BE2C (cell line): ENCODE measurements at places on chromosomes 4 and X.
A peak's percentile ranks its signal among the peaks of the same experiment; 100 is the strongest.

- DNase-seq, result no peak
Measured at GRCh38 chr4:36761607-36762006, 480.2 kb downstream of the DTHD1 start.

GRCh38 chrX:34656842-34657725 is at the start of gene TMEM47:
Gene TMEM47, minus strand, starts transcription at chrX:34657285. Its CDS starts 256 bp downstream, at chrX:34657029.
- peak; percentile 73 for DNase-seq

DNA sequence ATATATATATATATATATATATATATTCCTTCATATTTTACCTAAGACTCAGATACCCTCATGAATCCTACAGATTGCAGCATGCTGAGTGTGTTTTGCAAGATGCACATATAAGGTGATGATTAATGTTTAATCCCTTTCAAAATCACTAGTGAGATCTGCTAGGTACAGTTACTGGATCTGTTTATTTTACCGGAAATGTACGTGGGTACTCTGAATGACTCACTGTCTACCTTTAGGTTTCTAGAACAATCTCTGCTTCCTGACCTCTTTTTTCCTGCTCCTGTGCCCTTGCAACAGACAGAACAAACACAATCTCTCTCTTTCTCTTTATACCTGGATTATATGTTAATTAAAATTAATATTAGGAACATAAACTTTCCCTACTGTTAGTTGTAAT is 379.6 kb downstream of the FAM133A start:
- no peak for DNase-seq

GRCh38 chr4:2390146-2390545 is 28.3 kb downstream of the ZFYVE28 start:
- no peak for DNase-seq

DNA sequence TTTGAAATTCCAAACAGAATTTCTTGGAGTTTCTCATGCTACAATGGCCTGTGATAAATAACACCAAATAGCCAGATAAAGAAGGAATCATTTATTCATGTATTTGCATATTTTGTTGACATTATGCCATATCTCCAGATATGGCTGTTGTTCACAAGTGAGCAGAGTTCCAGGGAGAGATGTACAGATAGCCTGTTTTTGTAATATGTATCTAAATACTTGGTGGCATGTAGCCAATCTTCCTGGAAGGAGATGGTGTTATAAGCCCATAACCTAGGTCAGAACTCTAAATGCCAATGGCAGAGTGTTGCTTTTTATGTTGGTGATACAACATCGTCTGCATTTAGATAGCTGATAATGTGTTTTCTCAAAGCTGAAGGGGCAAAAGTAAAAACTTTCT is 292.2 kb downstream of the FBXO8 start:
- no peak for DNase-seq

- DNase-seq, result no peak
Measured at GRCh38 chr4:83326546-83326945, 8.1 kb downstream of the HPSE start.

DNA sequence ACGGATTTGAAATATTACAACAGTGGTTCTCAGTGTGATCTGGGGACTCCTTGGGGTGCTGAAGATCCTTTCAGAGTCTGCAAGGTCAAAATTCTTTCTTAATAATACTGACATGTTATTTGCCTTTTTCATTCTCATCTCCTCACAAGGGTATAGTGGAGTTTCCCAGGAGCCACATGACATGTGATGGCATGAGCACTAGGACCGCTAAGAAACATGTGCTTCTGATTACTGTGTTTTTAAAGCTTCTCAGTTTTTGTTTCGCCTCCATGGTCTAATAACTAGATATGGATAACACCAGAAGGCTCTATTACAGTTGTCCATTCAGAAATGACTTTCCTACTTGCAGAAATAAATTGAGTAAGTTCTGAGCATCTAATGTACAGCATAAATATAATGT is 156.1 kb downstream of the RAB28 start:
- DNase-seq, result no peak

DNA sequence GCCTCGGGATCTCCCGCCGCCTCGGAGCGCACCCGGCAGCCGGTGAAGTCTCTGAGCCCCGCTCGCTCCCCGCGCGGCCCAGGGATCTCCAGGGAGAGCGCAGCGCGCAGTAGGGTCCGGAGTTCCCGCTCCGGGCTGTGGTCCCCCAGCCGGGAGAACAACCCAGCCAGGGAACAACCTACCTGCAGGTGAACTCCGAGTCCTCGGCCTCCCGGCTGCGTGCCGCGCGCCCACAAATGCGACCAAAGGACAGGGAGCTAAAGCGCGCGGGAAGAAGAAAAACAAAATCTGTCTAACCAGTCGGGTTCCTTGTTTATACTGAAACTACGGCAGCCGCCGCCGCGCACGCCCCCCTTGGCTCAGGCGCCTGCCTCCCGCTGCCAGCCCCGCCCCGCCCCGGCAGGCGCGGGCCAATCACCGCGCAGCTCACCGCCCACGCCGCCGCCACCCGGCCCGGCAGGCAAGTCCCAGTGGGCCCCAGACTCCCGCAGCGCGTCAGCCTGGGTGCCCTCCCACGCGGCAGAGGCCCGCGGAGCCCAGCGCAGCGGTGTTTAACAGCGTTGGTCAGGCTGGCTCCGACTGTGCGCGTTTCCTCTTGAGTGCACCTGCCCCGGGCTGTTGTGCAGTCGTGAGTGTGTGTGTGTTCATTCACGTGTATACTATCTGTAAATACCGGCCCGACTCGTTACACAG is at the start of gene RASGEF1B:
TSS of gene RASGEF1B (minus strand) at position 320 of the 693 bp plus-strand sequence. CDS start 12,399 bp downstream, outside the sequence.
- peak; percentile 85 for DNase-seq

DNA sequence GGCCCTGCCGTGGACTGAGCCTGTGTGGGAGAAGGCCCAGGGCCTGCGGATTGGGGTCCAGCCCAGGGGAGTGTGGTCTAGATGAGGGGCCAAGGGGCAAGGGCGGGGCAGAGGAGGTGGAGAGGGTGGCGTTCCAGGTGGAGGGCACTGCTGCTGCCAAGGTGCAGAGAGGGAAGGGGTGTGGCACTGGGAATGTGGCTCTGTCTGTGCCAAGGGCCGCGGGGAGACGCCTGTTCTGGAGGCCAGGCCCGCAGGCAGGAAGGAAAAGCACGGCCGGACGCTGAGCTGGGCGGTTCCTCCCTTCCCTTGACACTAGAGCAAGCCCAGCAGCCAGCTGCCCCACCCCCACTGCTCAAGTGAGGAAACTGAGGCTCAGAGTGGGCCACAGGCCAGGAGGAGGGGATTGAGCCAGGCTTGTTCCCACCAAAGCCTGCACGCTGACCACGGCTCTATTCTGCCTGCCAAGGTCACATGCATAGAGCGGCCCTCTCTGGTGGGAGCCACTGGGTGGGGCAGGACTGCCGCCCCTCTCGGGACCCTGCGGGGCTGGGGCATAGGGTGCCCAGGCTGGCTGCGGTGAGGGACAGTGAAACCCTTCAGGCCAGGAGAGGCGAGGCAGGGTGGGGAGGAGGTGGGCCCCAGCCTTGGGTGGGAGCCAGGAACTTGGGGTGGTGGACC is 13.0 kb downstream of the SH3BP2 start:
- no peak for DNase-seq
